ENCODE measurements at places on chromosomes 5 and 9.

GRCh38 chr5:180463916-180464602 lies 30.1 kb upstream of the CNOT6 start:
- no peak for DNase-seq

- no peak for DNase-seq
Observed at GRCh38 chr9:33197279-33198152, 30.4 kb upstream of the B4GALT1 start.

DNA sequence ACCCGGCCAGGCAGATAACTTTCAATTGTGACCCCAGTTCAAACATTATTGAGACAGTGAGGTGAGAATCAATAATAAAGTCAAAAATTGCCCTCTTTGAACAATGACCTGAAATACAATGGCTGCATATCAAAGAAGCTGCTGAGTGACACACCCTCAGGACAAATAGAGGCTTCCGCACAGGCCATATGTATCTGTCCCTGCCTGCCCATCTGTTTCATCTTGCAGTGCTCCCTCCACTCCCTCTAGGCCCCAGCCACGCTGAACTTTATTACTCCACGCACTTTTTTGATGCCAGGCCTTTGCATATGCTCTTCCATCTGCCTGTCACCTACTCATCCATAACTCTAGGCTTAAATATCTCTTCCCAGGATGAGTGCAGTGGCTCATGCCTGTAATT lies 15.9 kb upstream of the PFDN1 start:
- no peak for DNase-seq

DNA sequence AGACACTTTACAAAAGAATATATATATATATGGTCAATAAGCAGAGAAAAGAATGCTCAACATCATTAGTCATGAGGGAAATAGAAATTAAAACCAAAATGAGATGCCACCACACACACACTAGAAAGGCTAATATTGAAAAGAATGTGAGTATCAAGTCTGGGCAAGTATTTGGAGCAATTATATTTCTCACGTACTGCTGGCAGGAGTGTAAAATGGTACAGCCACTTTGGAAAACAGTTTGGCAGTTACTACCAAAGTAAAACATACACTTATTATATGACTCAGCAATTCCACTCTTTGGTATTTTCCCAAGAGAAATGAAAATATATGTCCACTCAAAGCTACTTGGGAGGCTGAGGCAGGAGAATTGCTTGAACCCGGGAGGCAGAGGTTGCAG lies 29.8 kb downstream of the NEUROG1 start:
- no peak for DNase-seq

DNA sequence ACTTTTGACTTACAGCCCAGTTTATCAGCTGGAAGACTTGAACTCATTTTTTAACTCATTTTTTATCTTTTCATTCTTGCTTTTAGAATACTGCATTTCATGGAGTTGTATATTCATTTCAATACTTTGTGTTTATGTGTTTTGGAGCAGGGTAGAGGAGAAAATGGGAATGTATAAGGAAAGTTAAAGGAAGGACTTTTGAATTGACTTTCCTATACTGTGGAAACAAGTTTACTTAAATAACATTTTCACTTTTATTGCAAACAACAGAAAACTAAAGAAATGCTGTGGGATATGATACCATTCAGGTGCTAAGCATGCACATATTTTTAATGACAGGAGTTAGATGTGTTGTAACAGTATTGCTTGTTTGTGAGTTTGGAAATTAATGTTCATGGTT lies 11.7 kb downstream of the NIPBL start:
- DNase-seq: no peak

DNA sequence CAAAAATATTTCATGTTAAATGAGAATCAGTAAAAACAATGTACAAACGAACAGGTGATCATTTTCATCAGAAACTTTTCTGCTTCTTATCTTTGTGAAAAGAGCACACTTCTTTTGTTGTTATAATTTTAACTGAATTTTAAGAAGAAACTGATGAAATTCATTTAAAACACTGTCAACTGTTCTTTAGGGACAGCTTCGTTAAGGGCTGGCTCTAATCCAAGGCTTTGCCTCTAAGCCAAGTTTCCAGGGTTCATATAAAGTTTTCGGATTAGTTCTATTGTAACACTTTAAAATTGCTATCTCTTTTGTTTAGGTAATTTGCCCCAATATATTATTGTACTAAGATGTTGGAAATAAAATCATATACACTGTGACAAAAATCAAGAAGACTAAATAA lies 559.2 kb downstream of the TUSC1 start:
- no peak for DNase-seq

GRCh38 chr5:62386824-62387223 lies 16.9 kb downstream of the DIMT1 start:
- no peak for DNase-seq

GRCh38 chr5:172699423-172699822 lies 58.4 kb downstream of the NEURL1B start:
- no peak for DNase-seq

DNA sequence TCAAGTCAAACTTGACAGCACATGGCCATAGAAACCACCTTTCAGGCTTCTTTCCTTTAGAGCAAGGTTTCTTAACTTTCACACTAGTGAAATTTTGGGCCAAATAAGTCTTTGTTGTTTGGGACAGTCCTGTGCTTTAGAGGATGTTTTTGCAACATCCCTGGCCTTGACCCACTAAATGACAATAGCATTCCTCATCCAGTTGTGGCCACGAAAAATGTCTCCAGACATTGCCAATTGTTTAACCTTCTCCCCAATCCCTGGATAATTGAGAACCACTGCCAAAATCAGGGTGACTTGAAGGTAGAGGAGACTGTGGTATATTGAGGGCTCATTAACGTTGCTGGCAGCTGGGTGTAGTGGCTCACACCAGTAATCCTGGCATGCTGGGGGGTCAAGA lies 72.0 kb downstream of the ALDH1A1 start:
- no peak for DNase-seq

- peak; percentile 41 for DNase-seq
Observed at GRCh38 chr5:150627731-150628545, 12.5 kb upstream of the SYNPO start.

DNA sequence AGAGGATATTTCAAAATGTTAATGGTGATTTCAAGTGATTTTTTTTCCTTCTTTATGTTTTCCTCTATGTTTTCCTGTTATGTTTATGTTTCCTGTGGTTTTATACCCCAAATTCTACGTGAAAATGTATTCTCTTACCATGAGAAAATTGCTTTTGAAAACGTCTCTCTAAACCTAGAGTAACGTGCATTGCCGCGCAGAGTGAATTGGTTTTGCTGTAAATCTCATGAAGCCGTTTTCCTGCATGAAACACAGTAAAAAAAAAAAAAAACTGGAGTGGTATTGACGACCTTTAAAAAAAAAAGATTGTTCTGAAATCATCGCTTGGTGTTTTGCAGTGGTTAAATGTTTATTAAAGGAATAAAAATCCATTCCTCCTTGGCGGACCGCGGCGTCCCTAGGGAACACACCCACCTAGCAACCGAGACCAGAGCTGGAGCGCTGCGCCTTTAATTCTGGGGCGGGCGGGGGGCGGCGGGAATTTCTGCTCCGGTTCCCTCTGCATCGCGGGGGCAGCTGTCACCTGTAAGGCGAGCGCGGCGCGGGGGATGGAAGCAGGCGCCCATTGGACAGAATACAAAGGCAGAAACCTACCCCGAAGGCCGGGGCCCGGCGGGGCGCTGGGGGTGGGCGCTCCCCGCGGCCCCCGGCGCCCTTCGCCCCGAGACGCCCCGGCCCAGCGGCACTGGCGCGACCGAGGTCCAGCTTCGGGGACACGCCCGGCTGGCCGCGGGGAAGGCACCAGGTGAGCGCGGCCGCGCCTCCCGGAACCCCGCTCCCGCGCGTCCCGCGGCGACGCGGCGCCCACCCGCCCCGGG lies at the start of gene SOWAHA:
TSS of gene SOWAHA (plus strand) at position 522 of the 818 bp plus-strand sequence. CDS start 320 bp downstream, outside the sequence.
- DNase-seq: no peak

GRCh38 chr5:55344392-55344992 lies 36.7 kb downstream of the MTREX start:
- DNase-seq: peak; percentile 39

- no peak for DNase-seq
Observed at GRCh38 chr5:61363401-61364114, 31.5 kb downstream of the ZSWIM6 start.

DNA sequence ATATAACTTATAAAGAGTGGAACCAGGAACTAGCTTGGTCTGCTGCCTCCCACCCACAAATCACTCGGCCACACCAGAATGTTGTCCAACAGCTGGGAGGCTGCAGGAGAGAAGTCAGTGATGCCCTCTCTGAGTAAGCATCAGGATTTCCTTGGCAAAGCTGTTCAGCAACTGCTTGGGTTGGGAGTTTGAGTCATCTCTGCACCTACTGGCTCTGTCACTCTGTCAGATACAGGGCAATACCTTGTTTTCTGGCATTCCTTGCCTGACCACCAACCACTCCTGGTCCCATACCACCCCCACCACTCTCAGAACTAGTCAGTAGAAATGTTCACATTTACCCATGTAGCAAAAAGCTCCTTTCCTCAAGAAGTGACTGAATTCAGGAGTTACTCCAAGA lies 36.8 kb upstream of the GCNT4 start:
- DNase-seq: no peak

- no peak for DNase-seq
Observed at GRCh38 chr5:176955895-176956294, 50.7 kb downstream of the UIMC1 start.

Measured in RPMI7951 (cell line).